ENCODE measurements at places on chromosomes 2 and 18.

DNA sequence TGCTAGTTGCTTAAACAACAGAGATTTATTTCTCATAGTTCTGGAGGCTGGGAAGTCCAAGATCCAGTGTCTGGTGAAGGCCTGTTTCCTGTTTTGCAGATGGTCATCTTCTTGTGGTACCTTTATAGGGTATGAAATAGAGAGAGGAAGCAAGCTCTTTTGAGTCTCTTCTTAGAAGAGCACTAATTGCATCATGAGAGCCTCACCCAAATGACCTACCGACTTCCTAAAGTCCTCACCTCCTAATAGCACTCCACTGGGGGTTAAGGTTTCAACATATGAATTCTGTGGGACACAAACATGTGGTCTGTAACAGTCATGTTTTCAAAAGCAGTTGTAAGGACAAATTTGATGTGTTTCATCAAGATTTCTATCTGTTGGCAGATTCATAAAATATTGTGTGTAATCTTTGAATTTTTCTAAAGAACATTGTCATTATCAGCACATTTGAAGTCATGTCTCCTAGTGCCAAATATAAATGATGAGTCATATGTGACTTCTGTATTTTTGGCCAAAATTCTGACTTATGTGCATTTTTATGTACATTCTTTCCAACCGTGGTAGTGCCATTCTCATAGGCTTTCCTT lies 45.3 kb downstream of the CD28 start:
- DNase-seq = no peak

GRCh38 chr2:167196461-167197252 lies 308.4 kb downstream of the XIRP2 start:
- no peak for DNase-seq

- DNase-seq = peak; percentile 38
Measured at GRCh38 chr2:167862296-167862695, 385.1 kb downstream of the STK39 start.

GRCh38 chr2:129710670-129711495 lies 268.6 kb upstream of the RAB6C start:
- no peak for DNase-seq

DNA sequence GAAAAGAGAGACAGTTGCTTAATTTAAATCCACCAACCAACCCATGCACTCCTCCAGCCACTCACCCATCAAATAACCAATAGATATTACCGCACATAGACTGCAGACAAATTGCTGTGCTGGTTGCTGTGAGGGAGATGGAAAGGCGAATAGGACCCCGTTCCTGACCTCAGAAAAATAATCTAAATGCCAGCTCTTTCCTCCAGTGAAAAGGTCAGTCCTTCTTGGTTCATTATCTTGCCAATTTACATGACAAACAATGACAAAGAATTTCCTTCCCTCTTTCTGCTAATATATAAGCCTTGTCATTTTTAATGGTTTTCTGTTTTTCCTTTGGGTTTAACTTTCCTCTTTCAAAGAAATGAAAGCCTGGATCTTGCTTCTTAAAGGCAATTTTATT lies 61.6 kb downstream of the MEP1B start:
- DNase-seq = no peak

DNA sequence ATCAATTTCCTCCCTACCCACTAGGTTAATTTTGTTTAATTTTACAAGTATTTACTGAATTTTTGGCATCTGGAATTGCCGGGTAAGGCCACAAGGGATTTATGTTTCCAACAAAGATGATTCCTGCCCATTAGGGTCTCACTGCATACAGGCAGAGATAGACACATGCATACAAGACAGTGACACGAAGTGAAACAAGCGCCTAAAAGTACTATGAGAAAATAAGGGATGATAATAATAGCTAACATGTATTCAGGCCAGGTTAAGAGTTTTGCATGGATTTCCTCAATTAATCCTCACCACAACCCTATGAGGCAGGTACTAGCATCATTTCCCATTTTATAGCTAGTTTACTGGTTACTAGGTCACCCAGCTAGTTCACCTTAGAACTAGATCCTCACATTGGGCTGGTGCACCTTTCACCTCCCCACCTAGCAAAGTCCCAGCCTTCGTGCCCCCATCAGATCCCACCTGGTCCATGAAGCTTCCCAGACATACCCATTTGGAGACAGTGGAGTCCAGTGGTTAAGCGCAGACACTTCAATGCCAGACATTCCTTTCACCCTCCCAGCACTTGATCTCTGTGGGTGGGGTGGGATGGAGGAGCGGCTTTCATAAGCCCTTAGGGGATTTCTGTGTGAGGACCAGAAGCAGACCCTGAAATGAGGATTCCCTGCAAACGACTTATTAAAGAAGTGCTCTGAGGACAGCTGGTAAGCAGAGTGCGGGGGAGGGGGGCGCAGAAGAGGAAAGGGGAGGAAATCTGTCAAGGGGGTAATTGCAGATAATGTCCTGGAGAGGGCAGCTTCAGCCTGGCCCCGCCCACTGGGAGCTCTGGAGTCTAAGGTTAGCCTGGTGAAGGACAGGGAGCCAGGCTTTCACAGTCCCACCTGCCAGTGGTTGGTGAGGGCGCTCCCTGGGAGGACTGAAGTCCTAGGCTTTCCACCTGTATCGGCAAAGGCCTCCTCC lies 5.8 kb upstream of the DGUOK start:
- peak; percentile 54 for DNase-seq

DNA sequence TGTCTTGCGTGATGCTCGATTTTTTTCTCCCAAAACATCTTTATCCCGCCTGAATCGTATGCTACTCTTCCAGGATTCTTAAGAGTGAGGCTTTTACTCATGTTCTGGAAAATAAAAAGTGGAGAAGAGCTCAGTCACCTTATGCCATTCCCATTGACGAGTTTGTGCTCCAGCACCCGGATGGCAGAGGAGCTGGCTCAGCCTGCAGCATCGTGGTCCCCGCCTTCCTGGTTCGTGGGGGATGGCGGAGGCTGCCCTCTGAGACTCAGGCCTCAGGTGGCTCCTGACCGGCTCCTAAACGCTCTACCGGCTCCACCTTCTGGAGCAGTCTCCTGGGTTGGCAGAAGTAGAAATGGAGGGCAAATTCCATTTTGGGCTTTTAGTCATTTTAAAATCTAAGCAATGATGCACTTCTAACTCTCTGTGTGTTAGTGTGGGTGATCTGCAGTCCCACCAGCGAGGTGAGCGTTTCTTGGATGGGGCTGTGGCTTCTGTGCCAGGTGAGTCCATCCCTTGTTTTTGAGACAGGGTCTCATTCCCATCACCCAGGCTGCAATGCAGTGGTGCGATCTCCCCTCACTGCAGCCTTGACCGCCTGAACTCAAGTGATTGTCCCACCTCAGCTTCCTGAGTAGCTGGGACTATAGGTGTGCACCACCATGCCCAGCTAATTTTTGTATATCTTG lies 27.8 kb downstream of the RTP5 start:
- no peak for DNase-seq

- DNase-seq = no peak
Measured at GRCh38 chr2:153478289-153479261, at the start of gene RPRM. Gene RPRM, minus strand, starts transcription at chr2:153478762. Its CDS starts 197 bp downstream, at chr2:153478565.

DNA sequence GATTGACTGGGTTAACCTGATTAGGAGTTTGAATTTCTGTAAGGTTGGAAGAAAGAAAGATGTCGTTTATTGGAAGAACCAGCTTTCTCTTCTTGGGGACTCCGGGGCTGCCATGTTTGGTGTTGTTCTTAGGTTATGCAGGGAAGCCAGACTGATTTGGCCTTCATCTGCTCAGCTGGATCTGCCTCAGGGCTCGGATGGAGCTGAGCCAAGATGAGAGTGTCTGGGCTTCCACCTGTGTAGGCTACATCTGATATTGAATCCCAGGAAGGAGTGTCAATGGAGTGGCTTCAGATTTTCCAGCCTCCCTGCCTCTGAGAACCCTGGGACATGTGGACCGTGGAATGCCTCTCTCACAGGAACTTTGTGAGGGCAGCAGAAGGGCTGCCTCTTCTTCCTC lies 126.1 kb downstream of the WDSUB1 start:
- no peak for DNase-seq

DNA sequence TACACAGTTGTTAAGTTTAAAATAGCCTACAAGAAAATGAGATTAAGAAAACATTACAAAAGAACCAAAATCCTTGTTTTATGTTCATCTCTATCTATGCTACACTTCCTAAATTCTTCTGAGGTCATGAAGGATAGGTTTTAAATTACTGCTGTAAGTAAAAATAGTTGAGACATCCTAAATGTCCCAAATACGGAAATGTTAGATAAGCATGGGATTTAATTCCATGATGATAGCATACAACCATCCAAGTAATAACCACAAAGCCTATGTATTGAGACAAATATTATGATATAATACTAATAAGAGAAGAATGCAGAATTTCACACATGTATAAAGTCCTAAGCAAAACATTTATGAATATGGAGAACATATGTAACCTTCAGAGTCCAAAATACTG lies 34.1 kb downstream of the PIEZO2 start:
- DNase-seq = no peak

DNA sequence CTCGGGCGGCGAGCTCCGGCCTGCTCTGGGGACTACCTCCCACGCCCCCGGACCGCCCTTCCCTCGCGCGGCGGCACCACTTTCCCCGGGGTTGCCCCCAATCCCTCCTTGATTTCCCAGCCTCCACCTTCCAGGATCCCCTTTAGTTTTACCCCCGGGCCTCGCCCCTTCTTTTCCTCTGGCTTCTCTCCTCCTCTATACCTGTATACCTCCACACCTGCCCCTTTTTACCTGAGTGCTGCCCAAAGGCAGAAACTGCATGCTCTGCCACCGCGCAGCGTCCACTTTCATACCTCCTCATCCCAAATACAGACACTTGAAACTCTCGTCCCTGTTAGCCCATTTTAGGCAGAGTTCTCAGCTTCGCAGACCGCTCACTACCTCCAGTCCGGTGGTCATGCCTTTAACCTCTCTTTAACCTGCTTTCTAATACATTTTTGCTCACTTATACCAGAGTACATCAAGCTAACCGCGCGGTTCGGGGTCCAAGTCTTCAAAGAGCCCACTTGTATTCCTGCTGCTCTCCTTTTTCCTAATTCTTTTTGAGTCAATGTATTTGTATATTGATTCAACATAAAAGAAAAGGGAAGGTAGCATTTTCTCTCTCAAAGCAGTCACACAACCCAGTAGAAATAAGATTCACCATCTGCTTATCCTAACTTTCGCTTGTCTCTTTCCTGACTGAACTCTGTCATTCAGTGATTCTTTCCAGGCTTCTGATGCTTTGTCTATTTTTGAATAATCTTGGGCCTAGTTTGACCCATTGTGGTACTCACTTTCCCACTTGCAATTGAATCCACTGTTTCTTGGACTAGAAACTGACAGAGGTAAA lies 901 bp downstream of the SPOPL start:
- no peak for DNase-seq

GRCh38 chr18:6959110-6959509 lies 158.5 kb downstream of the LAMA1 start:
- DNase-seq = no peak

DNA sequence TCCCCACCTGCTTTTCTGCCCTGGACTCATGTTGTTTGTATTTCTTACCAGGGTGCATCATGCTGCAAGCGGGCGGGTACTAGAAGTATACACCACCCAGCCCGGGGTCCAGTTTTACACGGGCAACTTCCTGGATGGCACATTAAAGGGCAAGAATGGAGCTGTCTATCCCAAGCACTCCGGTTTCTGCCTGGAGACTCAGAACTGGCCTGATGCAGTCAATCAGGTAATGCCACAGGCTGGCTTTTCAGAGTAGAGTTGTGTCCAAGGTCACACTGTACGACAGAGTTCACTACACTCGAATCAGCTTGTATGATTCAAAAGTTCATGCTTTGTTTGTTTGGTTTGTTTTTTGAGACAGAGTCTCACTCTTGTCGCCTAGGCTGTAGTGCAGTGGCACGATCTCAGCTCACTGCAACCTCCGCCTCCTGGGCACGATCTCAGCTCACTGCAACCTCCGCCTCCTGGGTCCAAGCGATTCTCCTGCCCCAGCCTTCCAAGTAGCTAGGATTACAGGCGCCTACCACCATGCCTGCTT lies 19.4 kb downstream of the SRSF7 start:
- DNase-seq = no peak

DNA sequence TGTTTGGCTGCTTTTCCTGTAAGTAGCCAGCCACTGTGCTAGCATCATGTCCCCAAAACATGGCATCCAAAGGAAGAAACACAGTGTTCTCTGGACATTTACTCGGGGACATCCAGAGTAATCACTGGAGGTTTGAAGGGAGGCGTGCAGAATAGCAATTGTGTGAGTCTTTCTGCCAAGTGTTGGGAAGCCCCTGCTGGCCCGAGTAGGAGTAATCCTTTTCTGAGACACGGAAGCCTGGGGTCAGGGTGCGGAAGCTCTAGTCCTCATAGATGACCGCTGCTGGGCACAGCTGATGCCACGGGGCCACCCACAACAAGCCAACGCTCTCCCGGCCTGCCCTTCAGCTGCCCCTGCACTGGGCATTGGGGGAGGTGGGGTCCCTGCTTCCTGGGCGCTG lies 24.8 kb upstream of the HDAC4 start:
- DNase-seq = no peak

GRCh38 chr2:238942080-238942725 lies 94.3 kb downstream of the TWIST2 start:
- no peak for DNase-seq

DNA sequence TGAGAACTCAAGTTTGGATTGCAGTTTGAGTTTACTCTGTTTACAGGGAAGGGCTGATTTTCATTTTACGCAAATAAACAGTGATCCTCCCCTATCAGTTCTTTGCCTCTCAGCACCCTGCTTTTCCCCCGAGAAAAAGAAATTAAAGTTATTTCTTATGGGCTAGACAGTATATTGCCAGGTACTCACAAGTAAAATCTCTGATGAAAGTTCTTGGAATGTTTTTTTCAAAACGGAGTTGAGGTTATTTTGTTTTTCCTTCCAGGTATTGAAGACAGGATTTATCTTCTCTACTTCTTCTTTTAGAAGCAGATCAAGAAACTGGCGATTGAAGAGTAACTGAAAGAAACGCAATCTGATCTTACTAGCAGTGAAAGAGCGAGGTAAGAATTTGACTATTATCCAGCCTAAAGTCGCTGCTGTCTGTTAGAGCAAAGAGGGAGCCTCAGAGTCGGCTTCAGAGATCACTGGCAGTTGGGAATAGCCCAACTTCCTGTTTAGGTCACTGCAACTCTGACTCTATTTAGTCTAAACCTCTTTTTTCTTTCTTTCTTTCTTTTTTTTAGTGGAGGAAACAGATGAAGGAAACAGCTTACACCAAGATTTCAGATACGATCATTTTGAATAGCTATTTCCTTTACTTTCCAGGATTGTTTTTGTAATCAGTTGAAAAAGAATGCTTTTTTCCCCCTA lies at the start of gene TFPI:
Gene TFPI, minus strand, starts transcription at position 425 of the 693 bp plus-strand sequence. CDS start 50,667 bp downstream, outside the sequence.
- DNase-seq = no peak

DNA sequence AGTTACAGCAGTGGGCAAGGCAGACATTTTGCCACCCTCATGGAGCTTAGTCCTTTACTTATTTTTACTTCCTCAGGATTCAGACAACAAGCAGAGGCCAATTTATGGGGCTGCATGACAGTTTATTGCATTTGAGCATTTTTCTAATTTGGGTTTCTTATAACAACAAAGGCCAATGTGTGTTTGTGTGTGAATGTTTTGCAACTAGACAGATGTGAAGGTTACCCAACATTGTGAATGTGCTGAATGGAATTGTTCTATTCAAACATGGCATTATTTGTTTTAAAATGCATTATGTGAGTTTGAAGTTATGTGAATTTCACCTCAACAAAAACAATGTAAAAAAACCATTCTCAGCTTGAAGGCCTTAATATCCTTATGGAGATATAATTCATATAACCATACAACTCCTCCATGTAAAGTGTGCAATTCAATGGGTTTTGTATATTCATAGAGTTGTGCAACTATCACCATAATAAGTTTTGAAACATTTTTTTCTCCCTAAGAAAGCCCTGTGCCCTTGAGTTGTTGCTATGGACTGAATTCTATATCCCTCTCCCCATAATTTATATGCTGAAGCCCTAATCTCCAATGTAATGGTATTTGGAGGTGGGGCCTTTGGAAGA lies 57.3 kb downstream of the CCDC195 start:
- no peak for DNase-seq

- DNase-seq = no peak
Measured at GRCh38 chr18:22307528-22307927, 110.2 kb downstream of the CTAGE1 start.

Measured in iPS DF 19.7 (cell line).